Stimulated activated CD4-positive, alpha-beta T cell treated with anti-CD3 and anti-CD28 coated beads, Interleukin-4, amount 100 ng/mL, for 48 hours (primary cell): ENCODE measurements at places on chromosomes 2 and 18.

GRCh38 chr18:26524504-26525351 lies 23.6 kb downstream of the KCTD1 start:
- no peak for DNase-seq

- no peak for DNase-seq
Observed at GRCh38 chr18:936941-937340, 32.3 kb downstream of the ADCYAP1 start.

GRCh38 chr2:79179036-79179435 lies 19.5 kb upstream of the REG3A start:
- DNase-seq = no peak

DNA sequence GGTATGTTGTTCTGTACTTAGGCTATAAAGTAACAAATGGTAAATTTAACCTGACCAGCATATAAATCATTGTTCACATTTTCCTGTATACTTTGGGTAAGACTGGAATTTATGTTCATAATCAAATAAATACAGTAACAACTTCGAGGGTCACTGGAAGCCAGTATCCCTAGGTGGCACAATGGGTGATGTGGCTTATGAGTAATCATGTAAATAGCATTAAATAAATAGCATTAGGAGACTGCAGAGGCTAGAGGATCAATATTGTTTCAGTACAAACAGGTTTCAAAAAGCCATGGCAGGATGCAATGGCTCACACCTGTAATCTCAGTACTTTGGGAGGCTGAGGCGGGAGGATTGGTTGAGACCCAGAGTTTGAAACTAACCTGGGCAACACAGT lies 690.6 kb downstream of the SLC4A3 start:
- no peak for DNase-seq

- DNase-seq = no peak
Observed at GRCh38 chr2:144490017-144490416, 29.9 kb downstream of the ZEB2 start.

- no peak for DNase-seq
Observed at GRCh38 chr2:20525041-20526035, 78.5 kb downstream of the RHOB start.
